ENCODE measurements at places on chromosomes 12 and 14. TPM values are rescaled to one million over a fixed set of nuclear protein-coding genes. Genes with fewer than 3 reads are reported as not detected.
A peak's percentile ranks its signal among the peaks of the same experiment; 100 is the strongest.

DNA sequence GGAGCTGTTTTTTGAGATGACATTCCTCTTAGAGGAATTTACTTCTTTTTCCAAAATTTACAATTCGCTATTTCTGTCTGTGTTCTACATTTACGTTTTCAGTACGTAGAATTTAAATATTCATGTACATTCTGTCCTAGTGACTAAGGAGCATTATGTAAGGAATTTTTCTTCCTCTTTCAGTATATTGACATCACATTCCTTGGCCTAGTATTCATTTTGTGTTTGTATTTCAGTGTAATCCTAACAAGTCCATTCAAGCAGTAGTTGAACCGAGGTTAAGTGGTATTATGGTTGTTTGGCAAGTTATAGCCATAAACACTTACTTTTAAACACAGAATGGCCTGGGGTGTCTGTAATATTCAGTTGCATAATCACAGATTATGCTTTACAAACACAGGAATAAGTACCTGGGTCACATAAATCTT is 465.2 kb downstream of the PCNX1 start:
- H3K36me3 ChIP-seq: no peaks in the 10 kb centered on the region
- no peak overlapping the region for H3K4me3 ChIP-seq
- DNase-seq: no peak
- H3K4me1 ChIP-seq: no peaks in the 10 kb centered on the region

GRCh38 chr12:132881818-132882217 is 5.6 kb downstream of the CHFR start:
- H3K27ac ChIP-seq: no peak overlapping the region
- H3K4me1 ChIP-seq: no peaks in the 10 kb centered on the region
- H3K4me3 ChIP-seq: no peak overlapping the region
- no peak for DNase-seq
- peaks cover 30% of the 10 kb centered on the region for H3K36me3 ChIP-seq

DNA sequence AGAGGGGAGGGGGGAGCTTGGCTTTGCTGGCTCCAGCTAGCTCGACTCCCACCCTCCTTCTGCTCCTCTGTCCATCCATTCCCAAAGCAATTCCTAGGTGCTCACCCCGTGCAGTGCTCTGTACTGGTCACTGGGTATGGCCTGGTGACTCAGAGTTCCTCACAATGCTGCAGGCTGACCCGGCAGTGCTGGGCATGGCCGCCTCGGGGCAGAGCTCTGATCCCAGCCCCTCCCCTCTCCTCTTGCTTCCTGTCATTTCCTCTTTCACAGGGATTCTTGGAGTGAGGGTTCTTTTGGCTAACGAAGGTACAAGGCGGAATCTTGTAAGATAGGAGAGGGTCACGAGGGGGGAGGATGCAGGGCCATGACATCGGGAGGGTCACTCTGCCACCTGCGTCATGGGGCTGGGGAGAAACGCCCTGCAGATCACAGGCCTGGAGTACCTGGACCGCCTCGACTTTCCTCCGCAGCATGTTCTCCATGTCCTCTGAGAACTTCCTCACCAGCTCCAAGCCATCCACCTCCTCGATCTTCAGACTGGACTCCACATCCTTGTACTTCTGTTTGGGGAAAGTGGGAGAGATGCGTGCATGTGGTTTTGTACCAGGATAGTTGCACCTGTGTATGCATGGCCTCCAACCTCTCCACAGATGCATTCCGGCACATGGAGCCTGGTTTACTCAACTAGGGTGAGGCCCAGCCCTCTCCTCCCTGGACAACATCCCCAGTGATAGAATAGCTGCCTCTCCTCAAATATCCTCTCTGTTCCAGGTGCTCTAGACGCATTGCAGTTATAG is 5.7 kb downstream of the CACNA2D4 start:
- H3K27me3 ChIP-seq: peaks cover 9% of the 10 kb centered on the region
- no peaks in the 10 kb centered on the region for H3K36me3 ChIP-seq
- DNase-seq: no peak
- no peak overlapping the region for H3K27ac ChIP-seq
- H3K4me1 ChIP-seq: peaks cover 13% of the 10 kb centered on the region

ANO2 gene
- polyA plus RNA-seq: 6.4 TPM

DNA sequence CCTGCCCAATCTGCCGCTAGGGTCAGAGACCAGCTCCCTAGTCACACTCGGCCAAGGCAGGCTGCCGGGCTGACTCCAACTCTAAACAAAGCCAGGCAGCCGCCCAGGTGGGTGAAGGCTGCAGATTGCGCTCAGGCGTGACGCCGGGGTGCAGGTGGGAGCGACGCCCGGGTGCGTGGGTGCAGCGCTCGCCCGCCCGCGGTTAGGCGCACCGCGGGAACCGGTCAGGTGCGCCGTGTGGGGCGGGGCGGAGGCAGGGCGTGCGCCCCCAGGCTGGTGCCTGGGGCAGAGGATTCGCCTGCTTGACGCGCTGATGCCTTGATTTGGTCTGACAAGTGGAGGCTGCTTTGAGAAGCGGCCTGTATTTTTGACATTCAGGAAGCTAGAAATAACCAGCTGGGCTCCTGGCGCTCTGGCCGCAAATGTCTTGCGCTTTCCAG is 126.7 kb upstream of the HIF1A start:
- H3K27ac ChIP-seq: no peak overlapping the region
- H3K36me3 ChIP-seq: no peaks in the 10 kb centered on the region
- DNase-seq: no peak
- H3K4me1 ChIP-seq: peaks cover 14% of the 10 kb centered on the region
- H3K4me3 ChIP-seq: no peak overlapping the region

DNA sequence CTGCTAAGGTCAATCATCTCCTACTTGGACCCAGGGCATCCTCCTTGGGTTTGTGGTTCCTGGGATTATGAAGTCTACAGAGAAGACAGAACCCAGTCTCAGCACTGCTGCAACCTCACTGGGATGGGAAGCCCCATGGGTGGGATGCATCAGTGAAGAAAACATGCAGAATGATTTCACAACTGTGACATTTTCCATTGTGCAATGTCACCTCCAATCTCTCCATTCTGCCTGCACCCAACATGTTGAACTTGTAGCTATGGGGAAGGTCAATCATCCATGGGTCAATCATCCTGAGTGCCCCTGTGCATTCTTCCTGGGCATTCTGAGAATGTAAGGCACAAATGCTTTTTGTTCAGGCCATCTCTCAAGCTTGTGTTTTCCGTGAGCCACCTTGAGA is 1004.4 kb upstream of the TMEM132C start:
- no peaks in the 10 kb centered on the region for H3K27me3 ChIP-seq
- no peak overlapping the region for H3K27ac ChIP-seq
- no peak for DNase-seq

DNA sequence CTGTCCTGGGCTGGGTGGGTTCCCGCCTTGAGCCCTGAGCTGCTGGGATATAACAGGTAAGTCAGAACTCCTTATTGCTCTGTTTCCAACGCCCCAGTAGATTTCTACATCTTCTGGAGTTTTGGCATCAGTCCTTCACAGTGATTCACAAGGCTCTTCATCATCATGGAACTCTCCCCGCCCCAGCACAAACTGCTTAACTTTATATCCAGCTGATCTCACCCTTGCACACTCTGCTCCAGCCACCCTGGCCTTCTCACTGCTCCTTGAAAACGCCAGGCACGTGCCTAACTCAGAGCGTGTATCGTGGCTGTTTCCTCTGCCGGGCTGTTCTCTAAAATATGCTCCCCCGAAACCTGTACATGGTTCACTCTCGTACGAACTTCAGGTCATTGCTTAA is 264.9 kb downstream of the NOVA1 start:
- H3K4me1 ChIP-seq: no peaks in the 10 kb centered on the region
- H3K36me3 ChIP-seq: no peaks in the 10 kb centered on the region
- no peaks in the 10 kb centered on the region for H3K27me3 ChIP-seq
- no peak for DNase-seq
- H3K27ac ChIP-seq: no peak overlapping the region

EPS8 gene
- 63.1 TPM for polyA plus RNA-seq

DNA sequence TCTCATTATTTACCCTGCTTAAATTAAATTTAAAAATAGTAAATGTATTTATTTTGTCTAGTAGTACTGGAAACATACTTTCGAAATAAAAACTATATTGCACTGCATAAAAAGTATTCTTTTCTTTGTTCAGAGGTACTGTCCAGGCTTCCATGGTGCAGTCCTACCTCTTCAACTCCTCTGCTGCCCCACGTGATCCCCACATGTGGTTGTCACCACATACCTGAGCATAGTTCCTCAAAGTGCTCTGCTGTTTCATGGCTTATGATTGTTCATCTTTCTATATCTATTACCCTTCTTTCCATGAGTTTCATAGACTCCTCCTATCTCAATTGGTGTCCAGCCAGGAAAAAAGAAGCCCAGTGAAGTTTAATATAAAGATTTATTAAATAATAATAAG is 317.5 kb upstream of the OR4E1 start:
- no peak overlapping the region for H3K4me3 ChIP-seq
- H3K4me1 ChIP-seq: no peaks in the 10 kb centered on the region
- no peaks in the 10 kb centered on the region for H3K27me3 ChIP-seq
- H3K27ac ChIP-seq: no peak overlapping the region
- H3K36me3 ChIP-seq: no peaks in the 10 kb centered on the region

DNA sequence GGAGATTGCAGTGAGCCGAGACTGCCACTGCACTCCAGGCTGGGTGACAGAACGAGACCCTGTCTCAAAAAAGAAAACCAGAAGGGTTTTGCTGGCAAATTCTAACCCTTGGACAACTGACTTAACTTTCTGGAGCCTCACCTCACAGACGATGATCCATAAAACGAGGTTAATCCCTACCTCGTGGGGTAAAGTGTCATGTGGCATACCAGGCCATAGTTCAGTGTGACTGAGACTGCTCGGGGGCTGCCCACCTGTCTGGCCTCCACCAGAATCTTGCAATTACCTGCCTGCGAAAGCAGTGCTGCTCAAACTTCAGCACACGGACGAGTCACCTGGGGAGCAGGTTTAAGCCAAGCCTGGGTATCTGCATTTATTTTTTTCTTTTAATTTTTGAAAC is 26.8 kb downstream of the P2RX4 start:
- peaks cover 67% of the 10 kb centered on the region for H3K36me3 ChIP-seq
- peaks cover 30% of the 10 kb centered on the region for H3K4me1 ChIP-seq
- no peak for DNase-seq
- H3K4me3 ChIP-seq: no peak overlapping the region

DNA sequence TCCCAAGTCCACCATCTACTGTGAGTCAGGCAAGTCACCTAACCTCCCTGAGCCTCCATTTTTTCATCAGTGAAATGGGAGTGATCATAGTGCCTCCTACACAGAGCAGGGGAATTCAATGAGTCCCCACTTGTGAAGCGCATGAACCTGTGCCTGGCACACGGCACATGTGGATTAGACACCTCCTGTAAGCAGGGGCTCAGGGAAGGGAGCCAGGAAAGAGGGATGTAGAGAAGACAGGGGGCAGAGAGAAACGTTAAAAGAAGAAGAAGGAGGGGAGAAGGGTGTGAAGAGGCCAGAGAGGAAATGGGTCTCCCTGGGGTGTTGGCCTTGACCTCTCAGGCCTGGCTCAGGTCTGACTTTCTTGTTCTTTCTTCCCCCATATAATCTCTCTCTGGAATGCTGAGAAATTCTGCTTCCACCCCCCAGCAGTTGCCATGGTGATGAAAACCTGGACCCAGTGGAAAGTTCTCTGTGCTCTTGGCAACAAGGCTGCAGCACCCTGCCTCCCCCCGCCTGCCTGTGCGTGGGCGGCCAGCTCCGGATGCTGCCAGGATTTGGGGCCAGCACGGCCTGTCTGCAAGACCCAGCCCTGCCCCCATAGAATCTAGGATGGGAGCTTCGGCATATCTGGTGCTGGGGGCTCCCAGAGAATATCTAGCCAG is 94.5 kb downstream of the CALM1 start:
- peak; percentile 92 for DNase-seq
- no peaks in the 10 kb centered on the region for H3K36me3 ChIP-seq
- H3K4me1 ChIP-seq: peaks cover 34% of the 10 kb centered on the region
- peak overlapping the region; percentile 0 for H3K27ac ChIP-seq
- H3K27me3 ChIP-seq: no peaks in the 10 kb centered on the region

IKZF4 gene
- polyA plus RNA-seq: 25.2 TPM

DNA sequence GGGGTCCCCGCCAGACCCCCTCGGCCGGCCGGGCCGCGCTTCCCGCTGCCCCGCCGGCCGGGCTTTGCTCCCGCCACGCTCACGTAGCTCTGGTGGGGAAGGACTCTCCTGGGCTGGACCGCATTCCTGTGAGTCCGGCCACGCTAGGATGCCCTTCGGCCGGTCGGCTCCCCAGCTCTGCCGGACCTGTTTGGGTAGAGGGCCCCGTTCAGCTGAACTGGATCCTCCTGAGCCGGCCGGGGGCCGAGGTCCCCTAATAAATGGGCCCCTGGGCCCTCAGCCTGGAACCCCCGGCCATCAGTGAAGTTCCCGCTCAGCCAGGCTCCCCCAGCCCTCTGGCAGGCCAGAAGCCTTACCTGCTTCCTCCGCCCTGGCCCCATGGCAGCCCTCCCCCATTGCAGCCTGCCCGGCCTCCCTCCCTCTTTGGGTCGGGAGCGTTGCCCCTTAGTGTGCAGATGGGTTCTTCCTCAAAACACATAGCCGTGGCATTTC is 593 bp downstream of the UNC119B start:
- peak; percentile 18 for DNase-seq
- peak overlapping the region; percentile 74 for H3K4me3 ChIP-seq
- peaks cover 17% of the 10 kb centered on the region for H3K36me3 ChIP-seq
- H3K27ac ChIP-seq: peak overlapping the region; percentile 64
- H3K27me3 ChIP-seq: no peaks in the 10 kb centered on the region
- peaks cover 19% of the 10 kb centered on the region for H3K4me1 ChIP-seq

DNA sequence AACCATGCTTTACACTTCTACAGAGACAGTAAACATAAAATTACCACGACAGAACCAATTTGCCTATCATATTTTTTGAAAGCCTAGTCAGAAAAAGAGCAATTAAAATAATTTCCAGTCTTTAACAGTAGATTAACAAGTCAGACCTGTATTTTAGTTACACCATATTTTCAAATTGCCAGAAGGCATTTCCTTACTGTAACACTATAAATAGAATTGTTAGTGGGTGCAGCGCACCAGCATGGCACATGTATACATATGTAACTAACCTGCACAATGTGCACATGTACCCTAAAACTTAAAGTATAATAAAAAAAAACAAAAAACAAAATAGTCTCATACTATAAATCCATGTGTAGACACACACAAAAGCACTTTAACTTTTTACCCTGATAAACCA is 16.0 kb downstream of the SOS2 start:
- no peak overlapping the region for H3K27ac ChIP-seq
- no peak for DNase-seq
- no peaks in the 10 kb centered on the region for H3K4me1 ChIP-seq
- no peak overlapping the region for H3K4me3 ChIP-seq

SAV1 gene
- polyA plus RNA-seq: 26.6 TPM

PDE6H gene
- polyA plus RNA-seq: 0.35 TPM

DNA sequence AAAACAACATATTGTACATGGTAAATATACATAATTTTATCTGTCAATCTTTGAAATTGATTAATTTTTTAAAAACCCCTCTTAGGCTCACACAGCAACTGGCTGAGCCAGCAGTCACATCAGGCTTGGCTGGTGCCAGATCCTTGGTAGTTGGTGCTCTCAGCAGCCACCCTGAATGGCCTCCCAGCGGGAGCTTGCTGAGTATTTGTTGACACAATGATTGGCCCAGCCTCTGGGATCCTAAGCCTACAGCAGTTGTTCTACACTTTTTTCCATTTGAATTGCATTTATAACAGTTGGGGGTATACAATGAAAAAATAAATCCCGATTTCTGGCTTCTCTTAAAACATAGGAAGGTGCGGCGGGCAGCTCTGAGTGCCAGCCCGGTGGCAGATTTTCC is 11.1 kb downstream of the PRKAB1 start:
- H3K27ac ChIP-seq: no peak overlapping the region
- no peak for DNase-seq
- H3K27me3 ChIP-seq: no peaks in the 10 kb centered on the region
- no peaks in the 10 kb centered on the region for H3K4me1 ChIP-seq

GPR84 gene
- polyA plus RNA-seq: 0.41 TPM

GRCh38 chr12:105993766-105994555 is 144.8 kb downstream of the NUAK1 start:
- no peaks in the 10 kb centered on the region for H3K36me3 ChIP-seq
- no peaks in the 10 kb centered on the region for H3K27me3 ChIP-seq
- H3K4me3 ChIP-seq: no peak overlapping the region
- H3K27ac ChIP-seq: peak overlapping the region; percentile 22
- peaks cover 18% of the 10 kb centered on the region for H3K4me1 ChIP-seq
